Bronchial epithelial cell (primary cell): ENCODE measurements at places on chromosomes 13 and 19. TPM values are rescaled to one million over a fixed set of nuclear protein-coding genes. Genes with fewer than 3 reads are reported as not detected.

DNA sequence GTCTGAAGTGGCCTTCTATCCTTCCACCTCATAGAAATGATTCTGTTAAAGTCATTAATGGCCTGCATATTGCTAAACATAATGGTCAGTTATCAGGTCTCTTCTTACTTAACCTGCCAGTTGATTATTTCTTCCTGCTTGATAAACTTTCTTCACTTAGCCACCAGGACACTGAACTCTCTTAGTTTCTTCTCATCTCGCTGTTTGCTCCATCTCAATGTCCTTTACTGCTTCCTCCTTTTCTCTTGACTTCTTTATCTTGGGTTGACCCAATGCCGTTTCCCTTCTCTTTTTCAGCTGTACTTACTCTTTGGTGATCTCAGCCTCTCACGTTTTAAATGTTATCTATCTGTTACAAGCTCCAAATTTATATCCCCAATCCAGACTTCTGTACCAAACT lies 17.1 kb upstream of the CLC start:
- DNase-seq: no peak

DNA sequence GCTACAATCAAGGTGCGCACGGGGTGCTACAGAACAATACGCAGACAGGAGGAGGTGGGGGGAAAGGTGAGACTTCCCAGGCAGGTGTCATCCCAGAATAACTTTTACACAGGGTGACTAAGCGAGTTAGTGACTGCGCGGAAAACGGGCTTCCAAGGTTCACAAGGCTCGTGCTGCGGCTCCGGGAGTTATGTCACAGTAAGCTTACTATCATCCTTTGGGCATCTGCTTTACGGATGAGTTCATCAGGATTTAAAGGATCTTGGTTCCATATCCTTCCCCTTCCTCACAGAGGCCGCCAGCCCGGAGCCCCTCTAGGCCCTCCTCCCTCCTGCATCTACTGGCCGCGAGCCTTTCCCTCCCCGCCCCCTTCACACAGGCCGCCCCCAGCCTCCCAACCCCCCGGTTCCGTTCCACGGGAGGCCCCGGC lies 474 bp upstream of the IFT88 start:
- peak; percentile 83 for DNase-seq

- no peak for DNase-seq
These were observed 4.4 kb downstream of the TNFRSF19 start for GRCh38 chr13:23574421-23575145.

DNA sequence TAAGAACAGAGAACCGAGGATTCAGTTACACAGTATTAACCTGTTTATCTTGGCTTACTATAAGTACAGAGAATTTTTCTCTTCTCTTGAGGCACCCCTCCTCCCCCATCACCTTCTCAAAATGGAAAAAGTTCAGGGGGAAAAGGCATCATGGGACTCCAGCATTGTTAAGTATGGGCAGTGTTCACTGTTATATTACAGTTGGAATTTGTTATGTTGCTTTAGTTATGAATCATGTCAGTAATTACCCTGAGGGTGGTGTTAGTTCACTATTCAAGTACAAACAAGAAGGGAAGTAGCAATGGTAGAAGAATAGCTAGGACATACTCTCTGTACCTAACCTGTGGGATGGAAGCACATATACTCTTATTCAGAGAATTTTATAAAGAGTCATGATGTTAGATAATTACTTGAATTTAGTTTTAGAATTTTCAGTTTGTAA lies 12.0 kb downstream of the LPAR6 start:
- DNase-seq: peak; percentile 98

SOHLH2 gene
- 0.38 and 0.53 TPM in 2 replicates for total RNA-seq

KANK3 gene
- total RNA-seq: 0.64 and 2.4 TPM in 2 replicates

FAAP24 gene
- total RNA-seq: 0.79 and 1.0 TPM in 2 replicates

ERFL gene
- total RNA-seq: under 0.01 TPM in 2 replicates

PPP1R12C gene
- 22.9 and 25.6 TPM in 2 replicates for total RNA-seq

ZNF724 gene
- total RNA-seq: 0.79 and 1.9 TPM in 2 replicates

RDH8 gene
- not detected in 2 replicates for total RNA-seq
